ENCODE measurements at places on chromosomes 3 and 15. TPM values are rescaled to one million over a fixed set of nuclear protein-coding genes. Genes with fewer than 3 reads are reported as not detected.

CCR3 gene
- not detected for polyA plus RNA-seq

SLC28A2 gene
- polyA plus RNA-seq, result not detected

ACAP2 gene
- polyA plus RNA-seq, result 88.7 TPM

ECE2 gene
- polyA plus RNA-seq, result 0.42 TPM

REC114 gene
- not detected for polyA plus RNA-seq

CHRM5 gene
- 0.10 TPM for polyA plus RNA-seq
